NCI-H187 treated with DMSO at 0.1 percent for 48 hours (cell line): ENCODE measurements at places on chromosomes 11 and 22.
A peak's percentile ranks its signal among the peaks of the same experiment; 100 is the strongest.

GRCh38 chr11:126830216-126830806 lies 170.3 kb downstream of the KIRREL3 start:
- DNase-seq = peak; percentile 97

GRCh38 chr22:38956551-38956950 lies 858 bp upstream of the APOBEC3A start:
- no peak for DNase-seq

DNA sequence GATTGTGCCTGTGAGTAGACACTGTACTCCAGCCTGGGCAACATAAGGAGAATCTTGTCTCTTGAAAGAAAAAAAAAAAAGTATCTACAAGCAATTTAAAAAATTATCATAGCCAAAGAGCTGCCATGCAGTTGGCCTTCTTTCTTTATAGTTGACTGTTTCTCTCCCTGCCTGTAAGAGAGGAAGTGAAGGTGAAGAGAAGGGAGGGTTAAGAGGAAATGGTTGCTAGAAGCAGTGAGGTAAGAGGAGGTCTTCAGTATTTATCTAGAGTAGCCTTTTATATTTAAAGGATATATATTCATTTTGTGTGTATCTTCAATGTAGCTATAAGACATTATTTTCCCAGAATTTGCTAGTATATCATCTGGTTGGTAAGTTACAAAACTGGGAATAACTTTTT lies 217.9 kb downstream of the TMEM135 start:
- no peak for DNase-seq

DNA sequence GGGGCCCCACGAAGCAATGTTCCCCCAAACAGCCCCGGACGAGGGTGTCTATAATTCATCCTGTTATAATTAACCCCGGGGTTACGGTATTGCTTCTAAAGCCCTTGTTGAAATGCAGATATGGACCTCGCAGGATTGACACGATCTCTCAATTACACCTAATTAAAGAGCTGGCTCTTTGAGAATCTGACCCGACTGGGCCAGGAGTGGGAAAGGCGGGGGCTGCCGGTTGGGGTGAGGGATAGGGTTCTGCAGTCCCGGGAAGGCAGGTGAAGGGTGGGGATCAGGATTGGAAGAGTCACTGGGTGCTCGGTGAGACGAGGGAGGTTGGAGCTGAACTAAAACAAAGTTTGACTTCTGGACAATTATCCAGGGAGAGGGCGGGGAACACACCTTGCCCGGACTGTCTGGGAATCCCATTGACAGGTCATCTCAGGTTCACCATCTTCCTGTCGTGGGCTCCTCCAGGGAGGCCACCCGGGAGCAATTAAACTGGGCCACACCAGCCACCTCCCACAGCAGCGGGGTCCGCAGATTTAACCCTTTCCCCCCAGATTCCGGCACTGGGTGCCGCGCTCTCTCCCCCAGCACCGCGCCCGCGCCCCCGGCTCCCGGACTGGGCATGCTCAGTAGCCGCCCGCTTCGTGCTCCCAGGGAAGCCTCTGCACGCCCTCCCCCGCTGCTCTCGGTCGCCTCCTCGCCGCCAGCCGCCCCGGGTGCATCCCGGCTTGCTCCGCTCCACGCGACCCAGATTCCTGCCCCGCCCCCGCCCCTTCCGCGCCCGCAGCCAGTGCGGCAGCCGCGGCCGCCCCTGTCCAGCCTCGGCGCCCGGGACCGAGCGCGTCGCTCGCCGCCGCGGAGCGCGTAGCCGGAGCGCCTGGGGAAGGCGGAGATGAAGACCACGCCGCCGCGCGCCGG lies at the start of gene ELMOD1:
ELMOD1 (plus strand) TSS at position 688 of the 918 bp plus-strand sequence. CDS start 27,043 bp downstream, outside the sequence.
- DNase-seq = no peak

DNA sequence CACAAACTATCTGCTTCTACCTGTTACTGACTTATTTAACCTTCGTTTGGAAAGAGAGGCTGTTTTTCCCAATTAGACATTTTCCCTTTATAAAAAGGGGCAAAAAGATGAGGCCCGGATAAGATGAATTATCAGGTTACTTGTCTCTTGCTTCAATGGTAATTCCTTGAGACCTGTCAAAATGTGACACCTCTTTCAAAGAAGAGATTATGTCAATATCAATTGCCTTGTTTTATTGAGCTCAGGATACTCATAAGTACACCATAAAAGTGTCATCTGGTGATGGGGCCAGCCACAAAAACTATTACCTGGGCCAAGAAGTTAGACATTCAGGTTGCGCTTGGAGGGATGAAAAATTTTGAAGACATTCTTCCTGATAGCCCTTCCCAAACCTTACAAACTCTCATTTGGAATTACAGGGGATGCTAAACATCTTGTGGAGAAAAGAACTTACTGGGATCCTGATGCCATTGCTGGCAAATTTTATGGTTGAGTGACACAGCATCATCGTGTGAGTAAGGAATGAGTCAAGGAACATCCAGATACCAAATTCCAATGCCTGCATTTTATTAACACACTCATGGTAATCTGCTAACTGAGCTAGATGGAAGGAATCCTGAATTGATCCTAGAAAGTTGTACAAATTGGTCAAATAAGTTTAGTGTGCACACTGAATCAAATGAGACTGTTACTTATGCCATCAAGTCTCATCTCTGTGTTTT lies 1071.2 kb downstream of the LRRC4C start:
- no peak for DNase-seq

DNA sequence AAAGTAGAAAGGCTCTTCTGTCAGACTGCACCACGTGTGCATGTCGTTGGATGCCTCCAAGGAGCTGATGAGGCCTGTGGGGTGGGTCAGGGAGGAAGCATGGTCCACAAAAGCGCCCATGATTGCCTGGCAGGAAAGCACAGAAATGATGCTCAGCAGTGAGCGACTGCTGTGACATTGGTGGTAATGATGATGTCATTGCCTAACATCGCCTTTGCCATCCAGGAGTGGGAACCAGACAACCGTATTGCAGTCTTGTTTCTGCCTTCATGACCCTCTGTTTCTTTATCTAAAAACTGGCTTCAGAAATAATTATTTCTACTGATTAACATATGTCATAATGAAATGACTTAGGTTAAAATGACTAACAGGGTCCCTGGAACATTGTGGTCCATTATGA lies 477.8 kb upstream of the B3GAT1 start:
- DNase-seq = no peak

GRCh38 chr11:31812383-31813381 lies 1.6 kb upstream of the PAX6 start:
- no peak for DNase-seq

DNA sequence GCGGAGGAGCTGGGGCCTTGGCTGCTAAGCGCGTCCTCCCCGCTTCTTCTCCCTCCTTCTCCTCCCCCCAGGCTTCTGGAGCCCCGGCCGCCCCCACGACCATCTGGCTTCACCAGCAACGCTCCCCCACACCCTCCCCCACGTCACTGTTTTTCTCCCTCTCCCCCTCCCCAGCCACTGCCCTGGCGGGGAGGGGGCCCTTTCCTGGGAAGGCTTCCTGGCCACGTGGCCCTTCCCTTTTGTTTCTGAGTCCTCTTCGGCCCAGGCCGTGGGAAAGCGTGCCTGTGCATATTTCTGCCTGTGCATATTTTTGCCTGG lies 27.7 kb downstream of the RTN4R start:
- no peak for DNase-seq

DNA sequence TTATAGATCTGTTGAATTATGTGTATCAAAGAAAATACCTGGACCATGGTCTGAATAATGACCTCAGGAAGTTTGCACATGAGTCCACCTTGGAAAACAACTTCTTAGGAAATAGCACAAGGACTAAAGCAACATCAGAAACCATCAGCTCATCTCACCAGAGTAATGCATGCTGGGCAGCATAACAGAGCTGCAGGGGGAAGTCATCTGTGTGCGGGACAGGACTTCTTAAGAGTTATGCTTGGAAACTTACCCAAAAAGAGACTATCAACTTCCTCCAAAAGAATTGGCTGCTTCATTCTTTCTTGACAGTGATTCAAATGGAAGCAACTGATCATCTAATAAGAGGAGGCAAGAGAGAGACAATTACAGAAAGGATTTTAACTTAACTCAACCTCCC lies 2.5 kb downstream of the OR56B4 start:
- DNase-seq = no peak
